ENCODE measurements at places on chromosomes 5 and 9. TPM values are rescaled to one million over a fixed set of nuclear protein-coding genes. Genes with fewer than 3 reads are reported as not detected.

GRCh38 chr5:96412868-96413449 lies 20.1 kb downstream of the PCSK1 start:
- peaks cover 20% of the 10 kb centered on the region for H3K4me1 ChIP-seq
- no peaks in the 10 kb centered on the region for H3K36me3 ChIP-seq
- H3K27me3 ChIP-seq = no peaks in the 10 kb centered on the region
- peak; percentile 29 for DNase-seq
- no peak overlapping the region for H3K4me3 ChIP-seq

- peaks cover 2% of the 10 kb centered on the region for H3K36me3 ChIP-seq
- no peaks in the 10 kb centered on the region for H3K27me3 ChIP-seq
- no peak overlapping the region for H3K27ac ChIP-seq
- no peak for DNase-seq
- no peak overlapping the region for H3K4me3 ChIP-seq
Measured at GRCh38 chr5:17235731-17236330, 18.4 kb downstream of the BASP1 start.

Gene FAM81B
- not detected for polyA plus RNA-seq

Gene PHF24
- not detected for polyA plus RNA-seq

DNA sequence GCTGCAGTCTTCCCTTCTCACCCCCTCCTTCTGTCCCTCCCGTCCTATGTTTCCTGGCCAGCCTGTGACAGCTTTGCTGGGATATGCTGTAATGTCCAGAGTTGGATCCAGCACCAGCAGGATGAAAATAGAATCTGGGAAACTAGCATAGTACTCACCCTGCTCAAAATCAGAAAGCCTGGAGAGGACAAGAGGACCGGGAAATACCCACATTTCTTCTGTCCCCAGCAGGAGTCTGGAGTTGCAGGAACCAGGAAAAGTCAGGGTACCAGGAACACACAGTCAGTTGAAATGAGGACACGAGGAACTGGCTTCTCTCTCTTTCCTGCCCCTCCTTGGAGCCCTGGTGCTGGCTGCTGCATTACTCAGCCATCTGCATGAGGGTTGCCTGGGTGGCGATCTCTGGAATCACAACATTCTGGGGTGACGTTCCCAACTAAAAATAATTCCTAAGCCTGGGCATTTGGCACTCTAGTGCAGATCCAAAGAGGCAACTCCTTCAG lies 59.6 kb upstream of the NFIL3 start:
- no peaks in the 10 kb centered on the region for H3K4me1 ChIP-seq
- H3K27ac ChIP-seq = no peak overlapping the region
- DNase-seq = no peak
- no peak overlapping the region for H3K4me3 ChIP-seq

- no peaks in the 10 kb centered on the region for H3K36me3 ChIP-seq
- H3K27me3 ChIP-seq = no peaks in the 10 kb centered on the region
- no peak for DNase-seq
- H3K27ac ChIP-seq = no peak overlapping the region
- no peak overlapping the region for H3K4me3 ChIP-seq
Measured at GRCh38 chr5:10579536-10580521, 16.0 kb downstream of the ANKRD33B start.

- peaks cover 2% of the 10 kb centered on the region for H3K4me1 ChIP-seq
- no peaks in the 10 kb centered on the region for H3K27me3 ChIP-seq
- H3K36me3 ChIP-seq = no peaks in the 10 kb centered on the region
- H3K27ac ChIP-seq = no peak overlapping the region
- DNase-seq = no peak
Measured at GRCh38 chr9:8738945-8739344, 939.4 kb upstream of the DMAC1 start.

DNA sequence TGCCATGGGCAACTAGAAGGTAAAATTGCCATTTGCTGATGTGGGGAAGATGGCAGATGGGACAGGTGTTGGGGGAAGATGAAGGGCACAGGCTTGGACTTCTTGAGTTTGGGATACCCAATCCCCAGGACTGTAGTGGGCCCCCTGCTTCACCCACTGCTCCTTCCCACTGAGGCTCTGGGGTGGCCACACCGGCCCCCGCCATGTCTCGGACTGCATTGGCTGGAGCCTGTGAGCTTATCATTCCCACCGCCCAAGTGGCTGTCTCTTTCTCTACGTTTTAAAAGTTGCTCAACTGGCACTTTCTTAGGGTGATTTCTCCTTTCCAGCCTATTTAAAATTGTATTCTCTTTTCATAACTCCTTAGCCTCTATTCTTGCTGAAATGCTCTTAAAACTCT lies 730.0 kb upstream of the ADAMTS16 start:
- H3K4me3 ChIP-seq = no peak overlapping the region
- H3K36me3 ChIP-seq = no peaks in the 10 kb centered on the region
- no peaks in the 10 kb centered on the region for H3K27me3 ChIP-seq
- no peak overlapping the region for H3K27ac ChIP-seq

DNA sequence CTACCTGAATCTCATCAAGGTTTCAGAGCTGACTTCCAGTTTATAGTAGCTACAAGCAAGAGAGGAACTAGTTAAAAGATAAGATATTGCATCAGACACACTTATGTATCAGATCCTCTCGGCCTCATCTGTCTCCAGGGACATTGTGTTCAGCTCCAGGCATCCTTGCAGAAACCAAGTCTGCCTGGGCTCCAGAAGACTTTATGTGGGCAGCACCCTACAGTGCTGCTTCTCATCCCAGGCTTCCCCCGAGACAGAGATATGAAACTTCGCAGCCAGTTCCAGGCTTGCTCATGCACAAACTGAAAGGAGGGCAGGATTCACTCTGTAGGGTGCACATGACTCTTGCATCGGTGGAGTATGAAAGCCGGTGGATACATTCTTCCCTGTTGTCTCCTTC lies 33.9 kb upstream of the FOXB2 start:
- no peak for DNase-seq
- no peak overlapping the region for H3K4me3 ChIP-seq
- no peaks in the 10 kb centered on the region for H3K36me3 ChIP-seq
- H3K4me1 ChIP-seq = no peaks in the 10 kb centered on the region
- H3K27ac ChIP-seq = no peak overlapping the region

Gene SURF6
- polyA plus RNA-seq = 4.9 TPM

Gene FCN2
- polyA plus RNA-seq = not detected

Measured in endothelial cell of umbilical vein (primary cell).